Pons (tissue), 1 donor: ENCODE measurements at places on chromosomes 4 and X.

DNA sequence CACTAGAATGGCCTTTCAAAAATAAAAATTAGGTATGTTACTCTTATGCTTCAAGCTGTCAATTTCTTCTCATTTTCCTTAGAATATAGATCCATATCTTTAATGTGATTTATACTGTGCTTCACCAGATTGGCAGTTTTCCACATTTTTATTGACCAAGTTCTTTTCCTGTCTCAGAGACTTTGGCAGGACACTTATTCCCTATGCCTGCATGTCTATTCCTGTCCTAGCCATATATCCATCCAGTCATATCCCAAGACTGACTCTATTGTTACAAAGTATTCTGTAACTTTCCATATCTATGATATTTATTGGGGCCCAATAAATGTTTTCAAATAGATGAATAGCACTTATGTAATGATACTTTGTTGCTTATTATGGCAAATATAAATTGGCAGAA, 450.7 kb downstream of the GASK1B start:
- no peak for DNase-seq

DNA sequence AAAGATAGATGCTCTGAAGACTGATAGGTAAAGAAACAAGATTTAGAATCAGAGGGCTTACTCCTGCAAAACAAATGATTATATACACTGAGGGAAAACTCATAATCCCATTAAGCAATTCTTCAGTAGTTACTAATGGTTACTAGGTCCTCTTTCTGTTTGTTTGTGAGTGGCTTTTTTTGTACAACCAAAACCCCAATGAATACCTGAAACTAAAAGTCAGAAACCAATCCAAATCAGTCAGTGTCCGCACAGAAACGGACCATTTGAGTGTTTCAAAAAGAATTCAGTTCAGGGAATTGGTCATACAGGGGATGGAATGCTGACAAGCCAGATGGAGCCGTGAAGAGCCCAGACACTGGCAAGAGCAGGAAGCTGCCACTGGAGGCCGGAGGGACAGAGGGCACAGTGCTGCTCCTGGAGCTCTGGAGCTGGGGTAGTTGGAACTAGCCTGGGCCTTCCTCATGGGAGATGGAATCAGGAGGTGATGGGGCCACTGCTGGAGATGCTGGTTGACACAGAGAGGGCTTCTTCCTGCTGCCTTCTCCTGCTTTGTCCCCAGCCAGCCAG, 31.9 kb downstream of the SETD7 start:
- peak; percentile 43 for DNase-seq

- DNase-seq = no peak
These were observed 37.4 kb downstream of the PPP2R2C start for GRCh38 chr4:6435010-6435409.

DNA sequence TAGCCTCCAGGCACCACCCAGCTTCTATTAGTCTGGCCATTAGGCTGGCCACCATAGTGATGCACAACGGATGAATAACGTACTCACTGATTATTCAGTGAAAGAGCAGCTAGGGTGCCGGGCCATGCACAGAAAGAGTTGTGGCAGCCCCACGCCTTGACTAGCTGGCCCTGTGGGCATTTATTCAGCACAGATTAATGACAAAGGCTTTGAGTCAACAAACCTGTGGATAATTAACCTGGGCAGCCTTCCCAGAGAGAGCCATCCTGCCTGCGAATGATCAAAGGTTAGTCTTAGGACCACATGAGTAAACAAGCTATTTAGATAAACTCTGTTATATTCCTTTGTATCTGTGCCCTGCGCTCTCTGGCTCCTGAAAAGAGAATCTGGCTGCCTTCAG, 37.2 kb downstream of the MAP9 start:
- no peak for DNase-seq

DNA sequence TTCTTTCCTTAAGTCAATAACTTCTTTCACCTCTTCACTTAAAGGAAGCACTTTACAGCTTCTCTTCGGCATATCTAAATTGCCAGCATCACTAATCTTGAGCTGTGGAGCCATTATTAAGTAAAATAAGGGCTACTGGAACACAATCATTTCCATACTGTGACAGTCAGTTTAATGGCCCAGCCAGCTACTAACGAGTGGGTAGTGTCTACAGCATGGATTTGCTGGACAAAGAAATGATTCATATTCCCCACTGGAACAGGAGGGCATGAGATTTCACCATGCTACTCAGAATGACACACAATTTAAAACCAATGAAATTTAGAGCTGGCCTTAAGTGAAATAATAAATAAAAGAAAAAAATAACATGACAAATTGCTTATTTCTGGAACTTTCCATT, 72.1 kb downstream of the DDIT4L start:
- no peak for DNase-seq

GRCh38 chr4:157045507-157046127, 30.3 kb upstream of the GLRB start:
- DNase-seq = peak; percentile 81

GRCh38 chr4:57044996-57045395, 65.2 kb downstream of the IGFBP7 start:
- DNase-seq = no peak

- peak; percentile 63 for DNase-seq
These were observed 83.7 kb downstream of the PCYT1B start for GRCh38 chrX:24563291-24564010.

DNA sequence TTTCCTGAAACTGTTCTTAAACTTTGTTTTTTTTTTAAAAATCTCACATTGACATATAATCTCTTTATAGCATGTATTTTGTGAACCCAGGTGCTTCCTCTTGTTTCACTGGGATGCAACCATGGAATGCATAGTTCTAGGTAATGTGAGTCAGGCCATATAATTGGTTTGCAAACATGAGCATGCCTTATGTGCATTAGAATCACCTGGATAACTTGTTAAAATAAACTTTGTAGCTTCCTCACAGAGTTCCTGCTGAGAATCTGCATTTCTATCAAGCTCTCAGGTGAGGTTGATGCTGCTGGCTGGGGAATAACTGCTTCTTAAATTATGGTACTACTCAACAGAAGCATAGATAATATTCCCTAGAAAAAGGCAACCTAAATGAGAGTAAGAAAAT, 940.3 kb upstream of the LCORL start:
- DNase-seq = no peak

- no peak for DNase-seq
These were observed 10.4 kb downstream of the JADE3 start for GRCh38 chrX:46922611-46923010.

- no peak for DNase-seq
These were observed 34.3 kb downstream of the MTM1 start for GRCh38 chrX:150602743-150603142.

DNA sequence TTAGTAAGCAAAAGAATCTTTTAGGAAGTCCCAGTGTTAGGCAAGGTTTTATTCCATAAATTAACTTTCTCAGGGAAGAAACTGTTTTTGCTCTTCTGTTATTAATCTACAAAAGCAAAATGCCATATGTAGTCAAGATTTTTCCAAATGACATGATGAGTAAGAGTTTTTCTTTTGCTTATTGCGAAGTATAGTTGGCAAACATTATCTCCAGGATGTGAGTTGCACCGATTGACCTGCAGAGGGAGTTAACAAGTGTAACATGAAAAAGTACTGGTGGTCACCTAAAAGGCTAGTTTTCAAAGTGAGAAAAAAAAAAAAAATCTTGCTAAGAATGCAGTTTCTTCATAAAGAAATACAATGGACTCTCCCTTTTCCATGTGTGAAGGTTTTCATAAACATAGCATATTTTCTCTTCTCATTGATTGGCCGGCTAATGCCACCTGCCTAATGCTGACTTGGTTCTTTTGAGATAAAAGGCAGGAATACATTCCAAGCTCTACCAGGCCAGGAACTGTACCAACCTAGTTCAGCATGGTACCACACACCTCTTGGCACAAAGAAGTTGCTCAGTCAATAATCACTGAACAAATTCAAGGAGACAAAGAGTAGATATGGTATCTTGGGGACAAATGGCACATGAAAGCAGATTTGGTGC, 100.2 kb downstream of the LNX1 start:
- peak; percentile 32 for DNase-seq

DNA sequence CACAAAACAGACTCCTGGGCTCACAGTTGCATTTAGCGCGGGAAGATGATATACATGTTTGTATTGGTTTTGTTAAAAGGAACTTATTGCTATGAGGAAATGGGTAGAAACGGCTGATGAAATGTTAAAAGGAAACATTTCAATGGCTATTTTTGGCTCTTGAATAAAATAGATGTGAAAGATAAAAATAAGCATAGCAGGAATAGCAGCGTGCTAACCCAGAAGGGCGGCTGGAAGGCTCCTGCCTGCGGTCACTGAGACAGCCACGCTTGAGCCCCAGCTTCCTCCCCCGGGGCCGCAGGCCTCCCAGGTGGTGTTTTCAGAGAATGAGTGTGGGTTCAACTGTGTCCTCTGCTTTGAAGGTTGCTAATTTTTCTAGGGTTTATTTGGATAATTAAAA, 35.0 kb upstream of the CLCN4 start:
- DNase-seq = no peak

DNA sequence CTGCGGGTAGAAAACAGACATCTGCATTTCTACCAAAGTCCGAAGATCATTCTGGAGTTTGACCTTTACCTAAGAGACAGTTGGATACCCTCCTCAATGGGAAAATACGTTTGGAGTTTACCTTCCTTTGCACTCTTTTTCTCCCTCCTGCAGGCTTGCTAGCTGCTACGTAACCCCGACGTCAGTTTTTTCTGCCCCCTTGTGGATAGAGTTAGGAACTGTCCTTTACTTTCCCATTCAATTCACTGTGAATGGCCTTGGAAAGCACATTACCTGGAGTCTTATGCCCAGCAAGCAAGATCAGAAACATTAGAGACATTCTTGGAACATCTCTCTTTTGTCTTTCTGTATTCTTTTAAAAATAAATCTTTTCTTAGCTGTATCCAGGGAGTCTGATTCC, 250.7 kb downstream of the NAP1L3 start:
- DNase-seq = peak; percentile 31

- no peak for DNase-seq
These were observed 37.6 kb downstream of the PGRMC2 start for GRCh38 chr4:128249787-128250668.

DNA sequence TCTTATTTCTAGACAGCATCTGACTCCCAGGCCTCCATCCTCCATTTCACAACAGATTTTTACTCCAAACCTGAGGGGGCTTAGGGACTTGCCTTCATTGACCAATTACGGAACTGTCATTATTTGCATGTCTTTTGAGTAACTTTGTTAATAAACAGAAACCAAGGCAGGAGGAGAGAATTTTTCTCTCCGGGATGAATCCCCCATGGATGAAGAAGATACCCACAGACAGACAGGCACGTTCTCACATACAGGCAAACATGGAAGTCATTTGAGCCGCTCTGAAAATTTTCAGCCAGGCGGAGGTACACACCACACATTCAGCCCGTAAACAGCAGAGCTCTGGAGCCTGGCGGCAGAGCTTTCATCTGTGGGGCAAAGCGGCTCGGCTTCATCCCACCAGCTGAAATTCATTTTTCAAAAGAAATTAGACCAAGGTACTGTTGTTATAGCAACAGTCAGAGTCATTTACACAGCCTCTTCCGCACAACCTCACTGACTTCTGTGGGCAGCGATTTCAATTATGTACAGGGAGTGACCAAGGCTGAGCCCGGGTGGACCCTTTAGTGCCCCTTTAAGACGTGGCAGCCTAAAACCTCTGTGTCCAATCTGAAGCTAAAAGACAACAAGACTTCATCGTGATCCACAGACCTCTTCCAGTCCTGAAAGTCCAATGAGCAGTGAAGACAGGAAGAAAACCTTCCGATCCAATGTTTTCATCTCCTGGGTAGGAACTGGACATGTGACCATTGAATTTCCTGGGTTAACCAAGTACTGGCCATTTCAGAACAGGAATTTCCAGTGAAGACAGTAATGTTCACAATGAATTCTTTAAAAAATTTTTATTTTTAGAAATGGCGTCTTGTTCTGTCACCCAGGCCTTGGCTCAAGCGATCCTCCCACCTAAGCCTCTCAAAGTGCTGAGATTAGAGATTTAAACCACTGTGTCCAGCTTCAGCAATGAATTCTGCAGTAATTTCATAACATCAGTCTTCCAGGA, 237.0 kb downstream of the MGST2 start:
- no peak for DNase-seq

- DNase-seq = no peak
These were observed 76.5 kb downstream of the GALNTL6 start for GRCh38 chr4:171889681-171890080.

GRCh38 chr4:101970547-101971155, 180.1 kb downstream of the BANK1 start:
- DNase-seq = no peak

DNA sequence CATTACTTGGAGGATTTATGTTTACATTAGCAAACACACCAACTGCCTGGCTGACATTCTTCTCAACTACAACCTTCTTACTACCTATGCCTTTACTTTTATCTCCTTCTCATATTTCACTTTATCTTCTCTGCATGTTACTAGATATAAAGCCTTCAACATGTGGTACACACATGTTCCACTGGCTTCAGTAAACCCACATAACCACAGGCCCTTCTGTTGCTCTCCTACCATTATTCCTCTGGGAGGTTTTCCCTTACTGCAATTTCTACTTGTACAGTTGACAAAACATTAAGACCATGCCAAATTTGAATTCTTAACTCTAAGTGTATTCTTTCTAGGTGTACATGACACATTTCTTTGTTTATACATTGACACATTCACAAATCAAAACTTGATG, 133.1 kb downstream of the ARAP2 start:
- DNase-seq = no peak

DNA sequence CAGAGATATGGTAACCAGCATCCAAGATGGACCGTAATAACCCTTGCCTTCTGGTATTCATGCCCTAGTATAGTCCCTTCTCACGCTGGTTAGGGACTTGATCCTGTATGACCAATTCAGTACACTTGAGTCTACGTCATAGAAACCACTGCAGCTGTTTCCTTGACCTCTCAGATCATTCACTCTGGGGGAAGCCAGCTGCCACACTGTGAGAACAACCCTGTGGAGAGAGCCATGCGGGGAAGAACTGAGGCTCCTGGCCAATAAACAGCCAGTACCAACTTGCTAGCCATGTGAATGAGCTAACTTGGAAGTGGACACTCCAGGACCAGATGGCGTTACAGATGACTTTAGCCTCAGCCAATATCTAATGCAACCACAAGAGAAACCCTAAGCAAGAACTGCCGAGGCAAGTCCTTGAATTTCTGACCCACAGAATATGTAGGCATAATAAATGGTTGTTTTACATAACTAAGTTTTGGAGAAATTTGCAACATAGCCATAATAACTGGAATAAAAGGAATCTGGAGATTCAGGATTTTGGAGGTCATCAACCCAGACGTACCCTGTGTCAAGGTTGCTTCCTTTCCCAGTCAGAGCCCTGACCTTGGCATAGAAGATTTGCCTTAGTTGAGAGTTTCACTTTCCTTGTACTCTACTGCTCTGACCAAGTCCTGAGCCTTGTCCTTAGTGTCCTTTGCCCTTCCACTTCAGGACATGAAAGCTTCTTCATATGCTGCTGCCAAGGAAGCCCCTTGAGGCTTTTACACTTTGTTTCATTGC, 87.3 kb upstream of the ZNF81 start:
- DNase-seq = peak; percentile 8
